ENCODE measurements at places on chromosomes 16 and 17.

DNA sequence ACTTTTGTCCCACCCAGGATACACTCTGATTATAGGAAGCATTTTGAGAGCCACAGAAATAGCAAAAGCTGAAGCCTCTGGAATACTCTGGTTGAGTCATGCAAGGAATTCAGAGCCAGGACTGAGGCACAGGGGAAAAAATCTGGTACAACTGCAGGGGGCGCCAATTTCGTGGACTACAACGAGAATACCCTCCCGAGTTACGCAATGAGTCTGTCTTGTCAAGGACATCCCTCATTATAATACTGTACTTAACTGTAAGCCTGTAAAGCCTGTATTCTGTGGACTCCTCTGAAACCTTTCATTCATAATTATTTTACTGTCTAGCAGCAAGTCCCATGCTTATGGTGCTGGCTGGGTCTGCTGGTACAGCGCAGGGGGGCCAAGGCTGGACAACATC lies 7.8 kb downstream of the HOXB1 start:
- no peak for DNase-seq

DNA sequence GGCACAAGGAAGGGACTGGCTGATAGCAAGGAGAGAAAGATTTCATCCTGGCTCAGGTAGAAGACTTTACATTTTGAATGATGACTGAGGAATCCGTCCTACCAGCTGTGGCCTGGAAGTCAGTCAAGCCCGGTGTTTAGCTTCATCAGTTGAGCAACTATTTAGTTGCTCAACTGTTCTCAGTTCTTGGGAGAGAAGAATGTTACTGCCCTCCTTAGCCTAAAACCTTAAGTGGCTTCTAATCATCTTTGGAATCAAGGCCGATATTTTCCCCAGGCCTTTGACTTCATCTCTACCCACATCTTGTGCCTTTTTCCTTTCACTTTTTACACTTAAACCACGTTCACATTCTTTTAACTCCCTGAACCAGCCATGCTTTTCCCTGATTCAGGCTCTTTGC lies 17.3 kb upstream of the RBL2 start:
- DNase-seq, result no peak

DNA sequence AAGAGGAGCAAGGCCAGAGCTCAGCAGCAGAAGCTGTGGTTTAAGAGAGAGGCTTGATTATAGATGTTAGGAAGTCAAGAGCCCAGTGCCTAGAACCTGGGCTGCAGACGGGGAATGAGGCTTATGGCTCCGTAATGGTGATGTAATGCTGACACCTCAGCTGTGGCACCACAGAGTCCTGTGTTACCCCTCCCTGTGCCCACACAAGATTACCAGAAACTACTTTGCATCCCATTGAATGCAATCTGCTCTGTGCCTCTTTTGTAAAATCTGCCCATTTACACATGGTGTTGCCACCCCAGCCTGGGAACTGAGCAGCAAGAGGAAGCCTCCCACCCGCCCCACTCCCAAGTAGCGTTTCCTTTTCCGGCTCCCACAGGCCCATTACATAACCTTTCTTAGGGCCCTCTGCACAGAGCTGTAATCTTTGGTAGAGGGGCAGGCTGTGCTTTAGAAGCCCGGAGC lies 57.0 kb downstream of the PITPNC1 start:
- DNase-seq, result no peak

DNA sequence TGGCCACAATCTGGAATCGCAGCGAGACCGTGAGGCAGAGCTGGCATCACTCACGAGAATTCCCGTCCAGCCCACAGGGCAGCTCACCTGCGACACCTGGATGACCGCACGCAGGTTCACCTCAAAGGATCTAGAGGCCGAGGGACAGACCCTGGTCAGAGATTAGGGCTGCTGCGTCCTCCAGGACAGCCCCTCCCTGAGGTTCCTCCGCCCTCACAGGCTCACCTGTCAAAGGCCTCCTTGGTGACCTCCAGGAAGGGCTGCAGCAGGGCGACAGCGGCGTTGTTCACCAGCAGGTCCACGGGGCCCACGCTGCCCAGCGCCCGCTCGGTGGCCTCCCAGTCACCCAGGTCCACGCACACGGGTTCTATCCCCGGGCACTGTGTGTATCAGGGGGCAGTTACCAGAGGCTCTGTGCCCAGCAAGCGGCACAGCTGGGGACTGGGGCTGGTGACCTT lies 834 bp downstream of the DCXR start:
- DNase-seq, result no peak

DNA sequence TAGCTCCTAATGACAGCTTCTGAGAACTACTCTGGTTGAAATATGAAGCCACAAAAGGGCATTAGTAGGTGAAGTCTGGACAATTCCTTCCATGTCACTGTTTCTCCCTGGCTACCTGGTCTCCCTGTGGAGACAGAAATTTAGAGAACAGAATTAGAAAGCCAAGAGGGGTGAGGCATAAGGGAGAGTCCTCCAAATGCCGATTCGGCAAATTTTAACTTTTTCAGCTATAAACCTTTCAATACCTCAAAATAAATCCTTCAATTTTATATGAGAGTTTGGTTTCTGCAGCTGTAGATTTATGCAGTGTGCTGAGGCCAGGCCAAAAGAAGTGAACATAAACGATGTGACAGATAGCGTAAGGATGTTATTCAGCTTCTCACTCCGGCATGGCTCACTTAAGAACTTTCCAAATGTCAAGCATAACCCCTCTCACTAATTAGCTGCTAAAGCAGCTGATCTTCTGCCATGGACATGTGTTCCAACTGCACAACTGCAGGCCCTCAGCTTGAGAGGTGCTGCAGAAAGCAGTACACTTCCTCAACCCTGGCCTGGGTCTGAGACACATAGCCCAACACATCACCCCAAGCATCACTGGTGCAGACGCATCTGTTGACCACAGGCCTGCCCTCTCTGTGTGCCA lies 247.9 kb upstream of the SOX9 start:
- DNase-seq, result no peak

GRCh38 chr17:6011206-6011605 lies 59.0 kb upstream of the WSCD1 start:
- no peak for DNase-seq

DNA sequence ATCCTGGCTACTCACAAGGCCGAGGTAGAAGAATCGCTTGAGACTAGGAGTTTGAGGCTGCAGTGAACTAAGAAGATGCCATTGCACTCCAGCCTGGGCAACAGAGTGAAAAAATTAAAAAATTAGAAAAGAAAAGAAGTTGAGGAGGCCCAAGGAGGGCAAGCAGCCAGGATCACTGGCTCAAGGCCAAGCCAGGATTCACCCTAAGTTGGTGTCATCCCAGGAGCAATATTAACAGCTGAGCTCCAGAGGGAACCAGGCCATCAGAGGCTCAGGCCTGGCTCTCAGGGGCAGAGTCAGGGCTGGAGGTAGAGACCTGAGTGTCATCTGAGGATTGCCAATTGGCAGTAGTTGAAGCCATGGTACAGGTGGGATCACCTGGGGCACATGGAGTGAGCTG lies 20.7 kb downstream of the DRC3 start:
- DNase-seq, result no peak

GRCh38 chr16:14109077-14109775 lies 38.1 kb downstream of the MRTFB start:
- no peak for DNase-seq

- no peak for DNase-seq
Observed at GRCh38 chr17:80311216-80311827, 50.7 kb downstream of the RNF213 start.

- no peak for DNase-seq
Observed at GRCh38 chr16:72537664-72538063, 365.7 kb upstream of the PMFBP1 start.

DNA sequence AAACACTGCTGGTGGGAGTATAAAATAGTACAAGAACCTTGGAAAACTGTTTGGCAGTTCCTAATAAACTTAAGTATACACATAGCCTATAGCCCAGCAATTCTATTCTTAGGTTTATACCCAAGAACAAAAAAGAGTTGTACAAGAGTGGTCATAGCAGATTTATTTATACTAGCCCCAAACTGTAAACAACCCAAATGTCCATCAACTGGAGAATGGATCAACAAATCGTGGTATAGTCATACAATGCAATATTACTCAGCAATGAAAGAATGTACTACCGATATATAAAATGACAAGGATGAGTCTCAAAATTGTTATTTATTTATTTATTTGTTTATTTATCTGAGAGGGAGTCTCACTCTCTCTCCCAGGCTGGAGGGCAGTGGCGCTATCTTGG lies 23.1 kb downstream of the GNGT2 start:
- DNase-seq, result no peak

Measured in NCI-H2081 treated with DMSO at 0.1 percent for 48 hours (cell line).